ENCODE measurements at places on chromosomes 3 and 15.

GRCh38 chr3:17552351-17552750 is 190.1 kb downstream of the TBC1D5 start:
- DNase-seq = no peak

DNA sequence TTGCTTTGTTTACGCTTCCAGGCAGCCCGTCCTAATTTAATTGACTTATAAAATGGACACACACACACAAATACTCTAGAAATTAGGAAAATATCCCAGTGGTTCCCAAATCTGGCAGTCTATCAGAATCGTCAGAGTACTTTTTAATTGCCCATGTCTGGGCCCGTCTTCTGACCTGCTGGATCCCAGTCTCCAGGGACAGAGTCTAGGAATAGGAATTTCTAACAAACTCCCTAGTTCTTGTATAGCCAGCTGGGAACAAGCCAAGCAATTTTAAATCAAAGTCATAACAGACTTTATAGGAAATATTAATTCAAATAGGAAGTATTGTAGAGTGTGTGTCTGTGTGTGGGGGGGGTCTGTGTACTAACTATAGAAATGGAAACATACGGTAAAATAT is 33.4 kb downstream of the LDHAL6B start:
- DNase-seq = no peak

GRCh38 chr3:43023066-43023465 is 44.0 kb downstream of the GASK1A start:
- DNase-seq = no peak

DNA sequence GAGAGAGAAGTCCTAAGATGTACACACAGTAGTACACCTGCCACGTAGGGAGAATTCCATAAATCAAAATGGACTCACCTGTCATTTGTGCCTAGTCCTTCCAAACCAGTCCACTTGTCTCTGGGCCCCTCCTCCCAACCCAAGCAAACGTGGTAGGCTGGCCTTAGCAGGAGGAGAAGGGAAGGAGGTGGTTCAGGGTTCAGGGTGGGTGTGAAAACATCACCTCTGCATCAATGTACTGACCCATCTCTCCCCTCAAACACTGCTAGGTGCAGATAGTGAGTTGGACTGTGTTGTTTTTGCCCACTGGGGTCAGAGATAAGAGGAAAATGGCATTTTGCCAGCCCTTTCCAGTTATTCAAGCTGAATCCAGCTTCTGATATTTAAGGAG is 99.3 kb downstream of the MME start:
- no peak for DNase-seq

DNA sequence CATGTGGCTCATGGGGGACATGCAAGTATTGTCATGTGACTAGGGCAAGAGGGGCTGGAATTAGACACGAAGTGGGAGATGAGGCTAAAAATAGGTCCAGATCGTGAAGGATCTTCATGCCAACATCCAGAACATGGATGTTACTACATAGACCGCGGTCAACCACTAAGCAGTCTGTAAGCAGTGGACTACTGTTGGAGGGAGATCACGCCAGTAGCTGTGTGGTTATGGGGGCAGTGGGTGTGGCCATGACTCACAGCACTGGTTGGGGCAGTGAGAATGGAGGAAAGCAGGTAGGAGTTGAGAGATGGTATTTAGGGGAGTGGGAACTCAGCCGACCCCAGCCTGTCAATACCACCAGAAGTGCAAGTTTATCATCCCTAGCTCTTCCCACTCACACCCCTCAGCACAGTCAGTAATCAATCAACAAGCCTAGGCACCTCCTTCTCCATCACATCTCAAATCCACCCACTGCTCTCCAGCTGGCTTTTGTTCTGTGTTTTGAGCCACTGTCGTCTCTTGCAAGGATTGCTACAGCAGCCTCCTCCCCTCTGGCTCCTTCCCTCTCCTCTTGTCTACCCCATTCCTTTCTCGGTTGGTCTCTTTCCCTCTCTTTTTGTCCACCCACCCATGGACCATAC is 107.2 kb upstream of the ABHD17C start:
- no peak for DNase-seq

DNA sequence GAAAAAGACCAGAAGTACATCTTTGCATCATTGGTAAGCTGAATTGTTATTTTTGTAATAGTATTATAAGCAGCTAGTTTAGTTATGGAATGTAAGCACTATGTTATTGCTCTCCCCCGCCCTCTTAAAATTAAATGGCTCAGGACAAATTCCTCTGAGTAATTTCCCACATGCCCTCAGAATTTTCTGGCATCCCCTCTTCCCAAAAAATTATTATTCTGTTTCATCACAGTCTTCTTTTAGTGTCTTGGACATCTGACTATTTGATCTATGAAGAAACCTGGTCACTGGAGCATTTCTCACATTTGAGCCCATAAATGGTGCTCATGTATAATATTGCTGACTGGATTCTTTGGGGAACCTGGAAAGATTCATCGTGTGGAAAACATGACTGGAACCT is 68.3 kb downstream of the KLHL25 start:
- DNase-seq = no peak

- DNase-seq = peak; percentile 85
Measured at GRCh38 chr3:27681249-27681748, 40.8 kb downstream of the EOMES start.

DNA sequence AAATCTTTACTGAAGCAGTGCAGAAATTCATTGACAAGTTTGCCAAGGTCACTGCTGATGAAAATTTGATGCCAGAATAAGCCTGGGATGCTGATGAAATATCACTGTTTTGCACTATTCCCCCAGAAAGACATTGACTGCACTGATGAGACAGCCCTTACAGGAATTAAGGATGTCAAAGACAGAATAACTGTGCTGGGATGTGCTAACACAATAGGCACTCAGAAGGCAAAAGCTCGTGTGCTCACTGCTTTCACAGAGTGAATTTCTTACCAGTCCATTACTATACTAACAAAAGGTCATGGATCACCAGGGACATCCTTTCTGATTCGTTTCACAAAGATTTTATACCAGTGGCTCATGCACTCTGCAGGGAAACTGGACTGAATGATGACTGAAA is 69.4 kb downstream of the MCF2L2 start:
- peak; percentile 41 for DNase-seq

GRCh38 chr15:90810354-90810753 is 58.0 kb upstream of the FURIN start:
- no peak for DNase-seq

DNA sequence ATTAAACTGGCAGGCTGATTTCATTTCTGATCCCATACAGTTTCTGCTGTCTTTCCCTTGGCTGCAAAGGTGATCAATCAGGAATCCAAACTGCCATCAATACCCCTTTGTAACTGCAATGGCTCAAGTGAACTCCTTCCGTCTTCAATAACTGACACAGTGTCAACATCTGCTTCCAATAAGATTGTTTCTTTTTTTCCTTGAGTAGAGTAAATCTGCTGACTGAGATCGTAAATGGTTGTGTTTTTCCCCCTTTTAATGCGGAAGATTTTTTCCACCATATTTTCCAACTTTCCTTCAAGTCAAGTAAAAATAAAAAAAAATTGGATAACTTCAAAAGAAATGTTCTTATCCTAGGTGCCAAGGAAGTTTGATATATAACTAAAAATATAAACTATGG is 48.7 kb downstream of the VGLL3 start:
- no peak for DNase-seq

- no peak for DNase-seq
Measured at GRCh38 chr3:65551945-65552344, 486.8 kb downstream of the MAGI1 start.

DNA sequence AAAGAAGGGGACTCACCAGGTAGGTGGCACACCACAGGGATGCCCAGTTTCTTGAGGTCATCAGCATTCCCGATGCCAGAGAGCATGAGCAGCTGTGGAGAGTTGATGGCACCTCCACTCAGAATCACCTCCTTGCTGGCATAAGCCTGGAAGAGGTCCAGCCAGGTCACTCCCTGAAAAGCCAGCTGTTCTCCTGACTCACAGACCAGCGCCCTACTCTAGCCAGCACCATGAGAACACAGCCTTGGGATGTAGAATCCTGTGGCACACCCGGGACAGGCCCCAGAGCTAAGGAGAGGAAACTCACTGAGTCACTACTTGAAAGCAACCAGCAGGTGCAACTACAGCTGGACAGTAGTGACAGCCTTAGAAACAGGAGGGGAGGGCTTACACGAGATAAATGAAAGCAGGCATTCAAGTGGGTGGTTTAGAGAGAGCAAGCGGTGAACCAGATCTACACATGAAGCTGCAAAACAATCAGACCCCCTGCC is 24.5 kb downstream of the CHDH start:
- DNase-seq = peak; percentile 89

DNA sequence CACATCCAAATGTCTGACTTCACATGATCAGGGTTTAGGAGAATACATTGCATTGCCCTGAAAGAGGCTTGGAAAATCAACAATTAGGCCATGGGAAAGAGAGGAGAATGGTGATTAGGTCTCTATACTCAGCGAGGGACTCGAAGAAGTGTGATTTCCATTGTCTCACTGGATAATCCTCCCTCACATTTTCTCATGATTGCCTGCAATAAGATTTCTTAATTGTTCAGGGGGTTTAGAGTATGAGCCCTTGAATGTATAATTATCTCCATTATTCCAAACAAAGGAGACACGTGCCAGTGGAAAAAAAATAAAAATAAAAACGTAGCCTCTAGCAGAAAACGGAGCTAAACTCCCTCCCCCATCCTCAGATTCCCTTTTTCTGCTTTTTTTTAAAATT is 173.2 kb downstream of the TPRG1 start:
- DNase-seq = no peak

DNA sequence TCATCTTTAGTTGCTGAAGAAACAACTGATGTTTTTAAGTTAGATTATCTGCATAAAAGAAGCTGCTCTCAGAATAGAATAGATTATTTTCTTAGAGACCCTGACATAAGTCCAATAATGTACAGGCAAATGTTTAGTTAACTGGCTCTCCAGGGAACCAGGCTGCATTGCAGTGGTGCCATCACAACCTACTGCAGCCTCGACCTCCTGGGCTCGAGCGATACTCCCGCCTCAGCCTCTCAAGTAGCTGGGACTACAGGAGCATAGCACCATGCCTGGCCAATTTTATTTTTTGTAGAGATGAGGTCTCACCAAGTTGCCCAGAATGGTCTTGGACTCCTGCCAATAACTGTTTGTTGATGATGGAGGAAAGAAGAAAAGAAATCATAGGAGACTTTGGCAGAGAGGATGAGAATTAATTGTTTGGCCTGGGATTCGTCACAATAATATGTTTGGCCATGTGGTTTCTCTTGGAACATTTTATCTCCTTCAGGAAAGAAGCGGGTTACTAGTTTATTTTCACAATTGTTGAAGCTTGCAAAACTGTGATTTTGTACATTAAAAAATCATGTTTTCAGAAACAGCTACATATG is 429.2 kb downstream of the CADM2 start:
- no peak for DNase-seq

GRCh38 chr15:35690698-35691116 is 144.7 kb upstream of the DPH6 start:
- peak; percentile 26 for DNase-seq

GRCh38 chr15:43238671-43239131 is 17.9 kb upstream of the EPB42 start:
- no peak for DNase-seq

- no peak for DNase-seq
Measured at GRCh38 chr3:195082811-195083210, 188.1 kb downstream of the XXYLT1 start.

Data from kidney tubule cell (primary cell).